Daoy (cell line): ENCODE measurements at places on chromosomes 3 and 15.

- peak; percentile 26 for DNase-seq
Measured at GRCh38 chr3:184129012-184129411, 6.1 kb upstream of the EIF2B5 start.

DNA sequence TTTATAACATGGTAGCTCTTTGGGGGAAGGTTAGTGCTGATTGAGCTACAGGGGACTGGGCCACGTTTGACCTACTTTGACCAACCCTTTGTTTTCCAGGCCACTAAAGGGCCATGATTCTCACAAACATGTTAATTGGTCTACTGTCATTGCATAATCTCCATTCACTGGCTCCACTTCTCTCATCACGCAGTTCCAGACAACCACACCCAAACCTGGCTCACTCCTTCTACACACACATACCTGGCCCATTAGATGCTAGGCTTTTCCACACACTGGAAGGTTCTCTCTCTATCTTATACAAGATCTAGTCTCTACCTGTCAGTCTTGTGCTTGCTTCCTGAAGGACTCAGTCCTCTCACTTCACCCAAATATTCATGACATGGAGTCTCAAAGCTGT, 15.9 kb downstream of the TGM5 start:
- no peak for DNase-seq

DNA sequence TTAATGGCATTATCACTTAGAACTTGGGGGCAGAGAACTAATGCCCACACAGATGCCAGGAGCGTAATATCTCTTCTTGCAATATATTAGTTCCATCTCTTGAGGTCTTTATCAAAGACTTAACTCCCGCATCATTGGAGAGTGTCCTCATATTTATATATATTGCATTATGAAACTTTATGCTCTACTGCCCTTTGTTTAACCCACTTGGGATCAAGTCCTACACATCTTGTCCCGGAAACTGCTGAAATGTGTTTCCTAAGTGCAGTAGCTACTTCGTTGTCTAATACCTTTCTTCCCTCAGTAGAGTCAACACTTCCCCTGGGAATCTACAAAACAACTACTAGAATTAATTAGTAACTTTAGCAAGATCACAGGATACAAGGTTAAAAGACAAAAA, 1029.2 kb downstream of the OTOL1 start:
- no peak for DNase-seq

- no peak for DNase-seq
Measured at GRCh38 chr3:159796226-159796625, 192.4 kb upstream of the IL12A start.

GRCh38 chr3:115804200-115804599, 180.9 kb downstream of the GAP43 start:
- DNase-seq, result no peak

DNA sequence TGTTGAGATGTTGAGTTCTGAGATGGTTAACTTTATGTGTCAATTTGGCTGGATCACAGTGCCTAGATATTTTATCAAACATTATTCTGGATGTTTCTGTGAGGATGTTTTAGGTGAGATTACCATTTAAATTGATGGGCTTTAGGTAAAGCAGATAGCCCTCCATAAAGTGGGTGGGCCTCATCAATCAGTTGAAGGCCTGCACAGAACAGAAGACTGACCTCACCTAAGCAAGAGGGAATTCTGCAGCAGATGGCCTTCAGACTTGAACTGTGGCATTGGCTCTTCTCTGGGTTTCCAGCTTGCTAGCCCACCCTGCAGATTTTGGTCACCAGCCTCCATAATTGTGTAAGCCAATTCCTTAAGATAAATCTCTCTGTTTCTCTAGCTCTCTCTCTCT, 260.4 kb upstream of the VEPH1 start:
- no peak for DNase-seq

DNA sequence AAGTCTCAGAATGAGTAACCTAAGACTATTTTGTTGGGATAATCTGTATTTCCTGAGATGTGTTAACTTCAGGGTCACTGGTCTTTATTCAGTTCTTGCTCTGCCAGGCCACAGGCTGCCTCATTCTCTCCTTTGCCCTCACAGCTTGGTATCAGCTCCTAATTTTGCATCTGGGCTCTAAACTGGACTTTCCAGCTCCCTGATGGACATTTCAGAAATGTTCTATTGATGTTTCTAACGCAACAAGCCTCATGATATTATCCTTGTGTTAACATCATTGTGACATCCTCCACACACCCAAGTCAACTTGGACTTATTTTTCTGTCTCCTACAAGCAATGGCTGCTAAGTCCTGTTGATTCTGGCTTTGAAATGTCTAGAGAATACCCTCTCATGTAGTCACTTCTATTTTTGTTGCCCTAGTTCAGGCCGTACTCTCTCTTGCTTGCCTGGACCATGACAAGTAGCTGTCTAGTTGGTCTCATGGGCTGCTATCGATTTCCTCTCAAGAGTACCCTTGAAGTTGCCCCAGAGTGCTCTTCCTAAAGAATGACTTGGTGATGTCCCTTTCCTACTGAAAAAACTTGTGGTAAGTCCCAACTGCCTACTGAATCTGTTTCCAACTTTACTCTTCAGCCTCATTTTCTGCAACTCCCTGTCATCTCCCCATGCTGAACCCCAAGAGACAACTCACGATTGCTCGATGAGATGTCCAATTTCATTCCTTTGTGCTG, 52.7 kb downstream of the CHST2 start:
- no peak for DNase-seq

DNA sequence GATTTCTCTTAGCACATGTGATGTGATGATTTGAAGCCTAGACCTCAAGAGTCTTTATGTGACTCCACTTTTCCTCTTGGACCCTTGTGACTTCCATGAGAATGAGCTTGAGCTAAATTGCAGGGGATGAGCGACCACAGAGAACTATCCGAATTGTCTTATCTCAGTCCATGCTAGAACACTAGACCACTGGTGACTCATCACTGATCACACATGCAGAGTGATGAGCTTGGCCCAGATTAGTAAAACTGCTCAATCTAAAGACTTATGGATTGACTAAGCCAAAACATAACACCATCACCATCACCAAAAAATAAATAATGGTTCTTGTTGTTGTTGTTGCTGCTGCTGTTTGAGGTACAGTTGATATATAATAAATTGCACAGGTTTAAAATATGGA, 114.1 kb upstream of the CFAP20DC start:
- peak; percentile 3 for DNase-seq

GRCh38 chr3:129702934-129703712, 96.6 kb upstream of the PLXND1 start:
- no peak for DNase-seq

GRCh38 chr3:39446444-39446843, 21.0 kb upstream of the MOBP start:
- no peak for DNase-seq

- DNase-seq, result no peak
Measured at GRCh38 chr3:71244153-71244825, 339.2 kb downstream of the FOXP1 start.

GRCh38 chr15:64982472-64982871, 7.2 kb downstream of the SPG21 start:
- no peak for DNase-seq

GRCh38 chr3:157122116-157122515, 37.8 kb downstream of the CCNL1 start:
- DNase-seq, result peak; percentile 86

DNA sequence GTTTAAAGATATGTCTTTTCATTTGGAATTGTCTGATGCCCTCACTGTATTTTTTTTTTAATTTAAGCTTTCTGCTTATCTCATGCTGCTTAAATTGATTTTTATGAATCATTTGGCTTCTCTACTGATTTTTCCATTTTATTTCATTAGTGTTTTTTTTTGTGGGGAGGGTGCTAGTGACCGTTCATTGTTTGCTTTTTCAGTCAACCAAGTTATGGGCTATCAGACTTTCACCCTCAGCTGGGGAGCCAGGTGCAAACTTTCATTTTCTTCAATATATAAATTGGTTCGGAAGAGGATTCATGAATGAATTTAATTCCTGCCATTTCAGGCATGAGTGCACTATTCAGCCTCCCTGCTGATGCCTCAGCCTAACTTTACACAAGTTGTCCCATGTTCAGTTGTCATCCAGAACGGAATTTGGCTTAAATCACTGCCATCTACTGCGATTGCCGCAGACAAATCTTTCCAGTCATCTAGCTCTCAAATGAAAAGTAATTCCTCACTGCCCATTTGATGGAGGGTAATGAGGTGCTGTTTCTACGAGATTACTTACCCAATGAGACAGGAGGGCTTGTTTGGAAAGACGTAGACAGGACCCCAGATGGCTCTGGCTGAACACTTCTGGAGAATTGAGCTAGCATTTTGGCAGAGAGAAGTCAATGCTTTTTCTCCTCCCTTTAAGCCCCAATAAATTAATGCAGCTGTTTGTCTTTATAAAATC, 89.9 kb upstream of the RORA start:
- DNase-seq, result no peak

GRCh38 chr3:150681057-150681456, 22.7 kb downstream of the ERICH6 start:
- no peak for DNase-seq

- no peak for DNase-seq
Measured at GRCh38 chr15:41556677-41557076, 2.3 kb upstream of the TYRO3 start.

- DNase-seq, result no peak
Measured at GRCh38 chr15:101012326-101013200, 93.4 kb downstream of the LRRK1 start.

DNA sequence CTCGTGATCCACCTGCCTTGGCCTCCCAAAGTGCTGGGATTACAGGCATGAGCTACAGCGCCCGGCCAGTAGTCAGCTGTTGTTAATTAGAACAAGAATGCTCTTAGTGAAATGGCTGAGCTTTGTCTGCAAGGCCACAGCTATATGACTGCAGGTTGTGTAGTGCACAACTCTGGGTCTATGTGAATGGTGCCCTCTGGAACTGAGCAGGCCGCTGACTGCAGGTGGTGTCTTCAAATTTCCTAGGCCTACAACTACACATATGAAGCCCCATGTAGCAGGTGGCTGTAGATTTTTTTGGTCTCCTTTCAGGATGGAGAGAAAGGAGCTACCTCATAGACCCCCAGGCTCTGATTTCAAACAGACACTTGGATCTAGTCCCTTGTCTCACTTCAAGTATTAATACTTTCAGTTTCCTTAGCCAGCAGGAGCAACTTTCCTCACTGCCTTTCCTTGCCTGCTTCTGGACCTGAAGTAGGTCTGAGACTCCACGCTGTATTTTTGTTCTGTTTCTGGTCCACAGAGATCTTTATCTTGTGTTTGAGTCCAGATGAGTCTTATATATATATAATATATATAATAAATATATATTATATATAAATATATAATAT, 86.9 kb downstream of the C3orf80 start:
- no peak for DNase-seq

- DNase-seq, result no peak
Measured at GRCh38 chr15:34609102-34610057, 25.9 kb upstream of the GOLGA8B start.

DNA sequence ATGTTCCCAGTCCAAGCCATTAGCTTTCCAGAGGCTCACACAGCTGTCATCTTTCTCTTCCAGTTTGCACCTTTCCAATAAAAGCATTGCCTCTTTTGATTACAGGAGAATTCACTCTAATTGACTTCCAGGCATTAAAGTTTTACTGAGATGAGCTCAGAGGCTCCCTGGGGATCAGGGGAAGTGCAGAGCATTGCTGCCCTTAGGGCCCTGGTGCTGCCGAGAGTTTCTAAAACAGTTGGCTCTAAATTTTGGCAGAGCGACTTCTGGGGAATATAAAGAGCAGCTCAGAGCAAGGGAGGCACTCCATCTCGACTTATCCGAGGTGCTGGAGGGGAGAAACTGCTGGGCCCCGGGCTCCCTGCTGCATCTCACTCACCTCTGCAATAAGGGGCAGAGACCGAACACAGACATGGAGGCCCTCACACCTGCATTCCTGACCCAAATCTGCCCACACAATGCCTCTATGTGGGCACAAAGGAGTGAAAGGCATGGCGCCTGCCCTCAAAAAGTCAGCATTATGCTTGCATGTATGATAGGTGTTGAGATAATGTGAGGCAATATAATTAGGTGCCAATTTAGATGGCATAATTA, 61.7 kb downstream of the SCN11A start:
- DNase-seq, result no peak

DNA sequence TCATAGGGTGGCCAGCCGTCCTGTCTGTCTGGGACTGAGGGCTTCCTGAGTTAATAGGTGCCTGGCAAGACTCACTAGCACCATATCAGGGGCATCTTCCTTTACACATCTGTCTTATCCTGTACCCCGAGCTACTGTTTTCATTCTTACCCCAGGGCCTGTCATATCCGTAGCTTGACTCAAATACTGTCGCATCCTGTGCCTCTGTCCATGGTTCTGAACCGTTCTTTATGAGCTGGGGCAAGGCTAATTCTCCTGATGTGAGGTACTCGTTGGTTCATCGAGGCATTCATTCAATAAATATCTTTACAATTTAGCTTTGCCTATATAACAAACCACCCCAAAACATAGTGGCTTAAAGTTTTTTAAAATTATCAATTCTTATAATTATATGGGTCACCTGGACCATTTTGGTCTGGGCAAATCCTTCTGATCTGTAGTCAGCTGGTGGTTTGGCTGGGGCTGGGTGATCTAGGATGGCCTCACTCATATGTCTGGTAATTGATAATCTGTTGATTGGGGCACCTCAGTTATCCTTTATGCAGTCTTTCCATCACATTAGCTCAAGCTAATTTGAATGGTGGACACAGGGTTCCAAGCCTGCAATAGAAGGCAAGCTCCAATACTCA, 121.2 kb downstream of the TLE3 start:
- DNase-seq, result peak; percentile 62

GRCh38 chr15:82966671-82967071, 14.2 kb upstream of the HOMER2 start:
- DNase-seq, result no peak

DNA sequence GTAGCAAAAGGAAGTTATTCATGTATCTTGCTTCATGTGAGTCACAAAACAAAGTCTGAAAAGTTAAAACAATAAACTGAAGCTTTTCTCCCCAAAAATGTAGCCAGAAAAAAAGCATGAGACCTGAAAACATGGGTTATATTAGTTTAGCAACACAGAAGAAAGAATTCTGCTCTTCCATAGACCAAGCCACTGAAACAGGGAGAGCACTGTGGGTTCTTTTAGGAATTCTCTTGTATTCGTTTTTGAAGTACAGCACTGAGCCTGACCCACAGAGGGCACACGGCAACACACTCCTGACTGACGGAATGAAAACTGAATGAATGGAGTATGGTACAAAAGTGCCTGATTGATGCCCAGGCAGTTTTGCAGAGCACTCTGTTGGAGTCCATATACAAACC, 66.6 kb downstream of the TM4SF4 start:
- peak; percentile 34 for DNase-seq

GRCh38 chr3:13378155-13378554, 42.0 kb downstream of the NUP210 start:
- peak; percentile 19 for DNase-seq

- DNase-seq, result peak; percentile 14
Measured at GRCh38 chr3:175192536-175192935, 333.4 kb downstream of the NAALADL2 start.

- DNase-seq, result no peak
Measured at GRCh38 chr15:37777006-37777405, 157.4 kb upstream of the TMCO5A start.

DNA sequence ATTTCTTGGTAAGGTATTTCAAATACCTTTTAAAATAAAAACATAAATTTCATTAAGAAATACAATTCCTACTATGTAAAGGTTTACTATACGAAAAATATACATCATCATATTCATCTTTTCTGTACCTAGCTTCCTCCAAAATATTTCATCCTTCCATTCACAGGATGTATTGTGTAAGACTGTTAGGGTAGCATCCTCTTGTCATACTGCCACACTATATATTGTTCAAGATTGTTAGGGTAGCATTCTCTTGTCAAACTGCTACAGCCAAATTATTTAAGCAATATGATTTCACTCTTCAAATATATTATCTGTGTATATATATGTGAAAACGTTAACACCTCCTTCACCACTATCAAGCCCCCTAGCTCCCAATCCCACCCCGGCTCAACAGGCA, 3.5 kb downstream of the RPL22L1 start:
- DNase-seq, result no peak
